CD4-positive, alpha-beta T cell treated with Interferon alpha-2 for 1 hour (primary cell): ENCODE measurements at places on chromosomes 1 and 21.

- DNase-seq: no peak
Measured at GRCh38 chr1:218424502-218424901, 79.4 kb downstream of the TGFB2 start.

DNA sequence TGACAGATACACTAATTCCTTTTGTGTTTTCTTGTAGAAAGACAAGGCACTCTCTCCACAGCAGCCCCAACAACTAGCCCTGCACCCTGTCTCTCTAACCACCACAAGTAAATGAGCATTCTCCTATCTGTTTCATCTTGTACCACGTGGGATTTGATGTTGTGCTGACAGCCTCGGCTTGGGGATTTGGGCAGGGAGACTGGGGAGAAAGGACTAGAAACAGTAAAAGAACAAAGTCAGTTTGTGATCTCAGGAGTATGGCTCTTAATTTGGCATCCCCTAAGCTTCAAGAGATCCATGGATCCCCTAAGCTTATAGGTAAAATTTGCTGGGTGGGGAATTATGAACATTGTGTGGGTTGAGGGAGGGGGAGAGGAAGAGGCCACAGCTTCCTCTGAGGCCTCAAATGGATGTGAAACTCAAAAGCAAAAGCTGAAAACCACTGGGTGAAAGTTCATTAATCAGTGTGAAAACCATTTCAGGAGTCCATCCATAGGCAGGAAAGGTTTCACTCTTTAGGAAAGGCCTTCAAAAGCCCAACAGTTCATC is 3.1 kb downstream of the C1orf162 start:
- peak; percentile 66 for DNase-seq

DNA sequence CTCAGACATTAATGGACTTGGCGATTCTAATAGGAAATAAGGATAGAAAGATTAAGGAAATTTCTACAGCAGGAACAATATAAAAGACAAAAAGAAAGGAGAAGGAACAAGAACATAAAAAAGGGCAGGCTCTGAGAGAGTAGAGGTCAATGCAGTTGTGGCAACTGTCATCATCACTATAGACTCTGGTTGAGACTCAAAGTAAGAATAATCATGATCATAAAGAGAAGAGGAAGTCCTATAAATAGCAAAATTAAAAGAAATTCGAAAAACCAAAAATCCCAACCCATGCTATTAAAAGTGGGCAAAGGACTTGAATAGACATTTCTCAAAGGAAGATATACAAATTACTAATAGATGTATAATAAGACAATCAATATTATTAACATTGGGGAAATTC is 14.4 kb upstream of the XCL1 start:
- DNase-seq: no peak

- no peak for DNase-seq
Measured at GRCh38 chr1:215631489-215631888, 64.4 kb downstream of the KCTD3 start.

DNA sequence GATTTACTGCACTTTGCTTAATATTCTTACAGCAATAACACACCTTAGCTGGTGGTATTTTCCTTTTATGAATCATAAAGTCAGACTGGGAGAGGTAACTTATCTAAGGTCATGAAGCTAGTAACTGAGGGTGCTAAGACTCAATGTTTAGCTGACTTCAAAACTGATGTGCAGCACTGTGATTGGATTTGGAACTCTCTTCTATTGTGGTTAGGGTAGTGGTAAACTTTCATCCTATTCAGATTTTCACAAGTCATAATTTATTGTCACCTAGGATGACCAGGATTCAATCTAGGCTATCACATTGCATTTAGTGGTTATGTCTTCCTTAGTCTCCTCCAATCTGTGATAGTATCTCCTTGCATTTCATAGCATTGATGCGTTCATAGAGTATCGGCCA is 18.9 kb downstream of the EPB41 start:
- no peak for DNase-seq

GRCh38 chr21:41245509-41246135 is 71.0 kb upstream of the FAM3B start:
- no peak for DNase-seq

DNA sequence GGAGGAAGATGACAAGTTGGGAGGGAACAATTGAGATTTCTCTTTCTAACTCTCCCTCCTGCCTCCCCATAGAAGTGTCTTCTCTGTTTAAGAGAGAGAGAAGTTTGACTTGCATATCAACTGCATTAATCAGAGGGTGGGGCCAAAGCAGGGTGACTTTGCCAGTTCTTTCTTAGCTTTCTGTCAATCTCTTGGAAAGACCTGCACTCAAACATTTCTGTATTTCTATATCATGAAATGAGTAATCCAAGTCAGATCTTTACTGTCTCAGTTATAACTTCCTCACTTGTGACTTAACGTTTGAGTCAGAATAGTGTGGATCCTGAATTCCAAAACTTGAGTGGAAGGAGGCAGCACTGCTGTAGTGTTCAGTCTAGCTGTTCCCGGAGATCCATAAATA is 180.8 kb upstream of the KCNK2 start:
- no peak for DNase-seq

- no peak for DNase-seq
Measured at GRCh38 chr1:7019510-7019909, 234.3 kb downstream of the CAMTA1 start.

- DNase-seq: no peak
Measured at GRCh38 chr1:243970077-243970476, 81.0 kb upstream of the ZBTB18 start.

DNA sequence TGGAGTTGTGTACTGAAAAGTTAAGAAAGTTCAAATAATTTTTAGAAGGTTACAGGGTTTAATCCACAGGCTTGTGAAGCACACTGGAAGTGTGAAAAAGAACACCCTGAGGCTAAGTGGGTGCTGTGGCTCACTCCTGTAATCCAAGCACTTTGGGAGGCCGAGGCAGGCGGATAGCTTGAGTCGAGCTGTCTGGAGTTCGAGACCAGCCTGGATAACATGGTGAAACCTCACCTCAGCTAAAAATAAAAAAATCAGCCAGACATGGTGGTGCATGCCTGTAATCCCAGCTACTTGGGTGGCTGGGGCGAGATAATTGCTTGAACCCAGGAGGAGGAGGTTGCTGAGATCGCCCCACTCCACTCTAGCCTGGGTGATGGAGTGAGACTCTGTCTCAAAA is 9.8 kb downstream of the TXNIP start:
- DNase-seq: no peak

GRCh38 chr1:69401879-69402278 is 165.8 kb upstream of the LRRC7 start:
- no peak for DNase-seq

DNA sequence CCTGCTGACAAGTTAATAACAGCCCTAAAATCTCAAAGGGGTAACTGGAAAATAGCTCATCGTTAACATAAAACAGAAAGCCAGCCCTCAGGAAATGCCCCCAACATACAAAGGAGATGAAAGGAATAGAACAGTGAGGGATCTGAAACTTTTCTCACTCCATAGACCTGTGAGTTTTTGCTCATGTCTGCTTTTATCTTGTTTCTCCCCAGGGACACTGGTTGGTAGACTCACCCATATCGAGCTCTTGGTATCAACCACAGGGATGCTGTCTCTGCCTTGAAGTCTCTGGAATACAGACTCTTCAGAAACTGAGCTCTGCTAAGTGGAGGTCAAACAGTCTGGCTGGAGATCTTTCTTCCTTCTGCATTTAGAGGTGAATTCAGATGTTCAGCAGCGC is 77.4 kb upstream of the CAMK1G start:
- DNase-seq: no peak

DNA sequence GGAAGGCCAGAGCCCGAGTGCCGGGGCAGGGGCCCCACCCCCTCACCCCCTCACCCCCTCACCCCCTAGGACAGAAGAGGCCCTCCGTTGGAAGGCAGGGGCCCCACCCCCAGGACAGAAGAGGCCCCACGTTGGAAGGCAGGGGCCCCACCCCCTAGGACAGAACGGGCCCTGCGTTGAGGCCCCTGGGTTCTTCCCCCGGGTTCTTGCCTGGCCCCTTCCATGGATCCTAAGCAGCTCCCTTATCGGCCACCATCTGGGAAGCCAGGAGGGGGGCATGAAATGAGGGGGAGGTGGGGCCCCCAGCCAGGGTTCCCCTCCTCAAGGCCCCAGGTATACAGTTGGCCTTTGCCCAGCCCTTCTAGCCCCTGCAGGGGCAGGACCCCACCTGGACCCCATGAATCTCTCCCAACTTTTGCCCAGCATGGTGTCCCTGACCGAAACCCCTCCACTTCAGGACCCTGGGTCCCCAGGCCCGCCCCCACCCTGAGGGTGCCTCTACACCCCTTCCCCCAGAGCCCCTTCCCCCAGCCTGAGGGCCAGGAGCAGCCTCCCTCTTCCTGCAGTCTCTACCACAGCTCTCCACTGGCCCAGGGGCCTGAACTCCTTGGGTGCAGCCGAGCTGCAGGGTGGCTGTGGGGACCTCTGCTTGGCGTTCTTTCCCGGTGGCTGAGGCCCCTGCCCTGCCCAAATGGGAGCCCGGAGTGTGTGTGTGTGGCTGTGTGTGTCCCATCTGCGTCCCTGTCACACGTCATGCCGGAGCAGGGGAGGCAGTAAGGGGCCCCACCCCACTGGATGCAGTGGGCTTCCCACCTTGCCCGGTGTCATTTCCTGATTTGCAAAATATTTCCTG is 4.3 kb upstream of the VWA1 start:
- no peak for DNase-seq

DNA sequence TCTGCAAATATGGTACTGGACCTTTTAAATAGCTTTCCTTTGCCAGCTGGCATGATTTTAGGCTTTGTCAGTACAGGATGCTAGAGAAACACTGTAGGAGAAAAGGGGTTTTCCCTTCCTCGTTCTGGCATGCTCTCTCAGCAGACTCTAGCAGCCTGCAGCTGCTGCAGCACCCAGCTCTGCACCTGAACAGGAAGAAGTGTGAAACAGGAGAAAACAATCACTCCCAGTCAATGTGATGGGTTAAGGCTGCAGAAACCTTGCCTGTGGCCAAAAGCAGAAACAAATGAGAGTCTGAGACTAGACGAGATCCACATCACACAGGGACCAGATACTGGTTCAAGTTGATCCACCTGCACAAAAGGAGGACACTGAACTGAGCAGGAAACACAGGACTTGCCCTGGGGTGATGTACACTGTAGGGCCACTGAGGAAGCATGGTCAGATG is 21.2 kb downstream of the OVGP1 start:
- DNase-seq: peak; percentile 26

DNA sequence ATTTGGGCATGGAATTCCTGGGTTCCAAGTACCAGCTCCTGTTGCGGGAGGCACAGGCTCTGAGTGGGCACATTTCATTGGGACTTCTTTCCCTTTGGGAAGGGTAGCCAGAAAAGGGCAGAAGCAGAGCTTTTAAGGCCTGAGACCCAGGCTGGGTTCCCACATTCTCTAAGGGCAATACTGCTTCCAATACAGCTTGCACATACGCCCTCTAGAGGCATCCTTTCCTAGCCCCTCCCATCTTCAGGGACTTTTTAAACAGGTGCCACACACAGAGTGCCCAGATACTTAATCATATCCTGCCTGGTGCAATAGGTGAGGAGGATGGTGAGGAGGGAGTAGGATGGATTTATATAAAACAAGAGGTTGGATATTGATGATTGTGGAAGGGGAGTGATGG is 5.7 kb downstream of the GPR88 start:
- DNase-seq: peak; percentile 16

DNA sequence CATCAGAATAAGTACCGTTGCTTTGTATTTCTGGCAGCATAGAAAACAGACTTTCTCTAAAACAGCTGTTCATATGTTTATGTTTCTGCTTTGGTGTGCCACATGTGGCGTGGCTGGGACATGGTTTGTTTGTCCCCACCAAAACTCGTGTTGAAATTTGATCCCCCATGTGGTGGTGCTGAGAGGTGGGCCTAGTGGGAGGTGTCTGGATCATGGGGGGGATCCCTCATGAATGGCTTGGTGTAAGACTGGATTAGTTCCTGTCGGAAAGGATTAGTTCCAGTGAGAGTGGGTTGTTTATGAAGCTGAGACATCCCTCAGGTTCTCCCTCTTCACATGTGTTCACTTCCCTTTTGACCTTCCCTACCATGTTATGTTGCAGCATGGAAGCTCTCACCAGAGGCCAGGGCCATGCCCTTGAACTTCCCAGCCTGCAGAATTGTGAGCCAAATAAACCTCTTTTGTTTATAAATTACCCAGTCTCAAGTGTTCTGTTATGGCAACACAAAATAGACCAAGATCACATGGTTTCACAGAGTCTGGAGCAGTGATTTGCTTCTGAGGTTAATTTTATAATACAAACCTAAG is 17.9 kb upstream of the H3-3A start:
- DNase-seq: no peak

GRCh38 chr1:7751174-7751573 is 19.9 kb upstream of the VAMP3 start:
- DNase-seq: no peak

- peak; percentile 37 for DNase-seq
Measured at GRCh38 chr1:204584699-204585372, 68.6 kb downstream of the MDM4 start.

GRCh38 chr1:6497215-6497866 is 5.9 kb upstream of the PLEKHG5 start:
- DNase-seq: peak; percentile 36

DNA sequence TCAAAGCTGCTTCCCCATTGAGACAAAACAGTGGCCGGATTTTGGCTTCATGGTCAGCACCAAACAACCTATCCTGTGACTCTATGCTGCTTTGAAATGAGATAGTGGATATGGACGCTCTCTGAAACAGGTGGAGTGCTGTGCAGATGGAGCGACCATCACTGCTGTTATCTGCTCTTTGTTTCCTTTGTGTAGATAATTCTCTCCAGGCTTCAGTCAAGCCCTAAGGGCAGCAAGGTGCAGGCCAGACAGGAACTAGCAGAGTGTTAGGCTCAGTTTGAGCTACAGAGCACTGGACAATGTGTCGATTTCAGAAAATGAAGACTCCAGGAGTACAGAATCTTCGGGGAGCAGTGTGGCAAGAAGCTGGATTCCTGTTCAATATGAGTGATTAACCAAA is 4.8 kb upstream of the IRF6 start:
- no peak for DNase-seq

DNA sequence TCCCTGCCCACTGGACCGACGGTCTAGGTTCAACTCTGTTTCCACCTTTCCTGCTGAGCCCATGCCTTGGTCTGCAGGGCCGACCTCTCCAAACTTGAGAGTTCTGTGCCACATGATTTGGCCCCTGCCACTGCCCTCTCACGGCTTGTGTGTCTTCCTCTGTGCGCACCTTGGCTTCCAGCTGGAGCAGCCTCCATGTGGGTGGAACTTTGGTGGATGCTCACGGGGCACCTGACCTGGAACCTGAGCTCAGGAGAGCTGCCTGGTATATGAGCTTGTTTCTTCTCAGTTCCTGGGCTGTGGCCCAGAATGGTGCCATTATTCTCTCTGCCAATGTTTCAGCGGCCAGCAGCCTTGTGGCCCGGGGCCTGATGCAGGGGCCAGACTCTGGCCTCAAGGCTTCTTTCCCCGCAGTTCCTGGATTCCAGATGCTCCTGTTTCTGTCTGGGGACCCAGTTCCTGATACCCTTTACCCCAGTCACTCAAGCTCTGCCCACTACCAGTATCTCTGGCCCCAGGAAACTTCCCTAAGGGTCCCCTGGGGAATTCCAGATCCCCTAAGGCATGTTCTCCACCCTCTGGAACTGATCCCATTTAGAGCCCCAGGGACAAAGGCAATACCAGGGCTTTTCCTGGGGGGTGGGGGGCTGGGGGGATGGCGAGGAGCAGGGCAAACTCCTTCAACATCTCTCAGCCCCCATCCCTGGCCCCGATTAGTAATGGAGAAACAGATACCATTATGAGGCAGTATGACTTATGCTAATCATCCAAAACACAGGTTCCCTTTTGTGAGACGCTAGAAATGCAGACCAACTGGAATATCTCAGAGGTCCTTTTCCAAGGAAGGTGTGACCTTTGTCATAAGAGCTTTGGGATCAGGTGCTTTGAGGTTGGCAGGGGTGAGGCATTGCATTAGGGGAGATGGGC is 11.1 kb downstream of the QSOX1 start:
- DNase-seq: no peak
